NCI-H1048 (cell line): ENCODE measurements at places on chromosomes 5 and 9.

DNA sequence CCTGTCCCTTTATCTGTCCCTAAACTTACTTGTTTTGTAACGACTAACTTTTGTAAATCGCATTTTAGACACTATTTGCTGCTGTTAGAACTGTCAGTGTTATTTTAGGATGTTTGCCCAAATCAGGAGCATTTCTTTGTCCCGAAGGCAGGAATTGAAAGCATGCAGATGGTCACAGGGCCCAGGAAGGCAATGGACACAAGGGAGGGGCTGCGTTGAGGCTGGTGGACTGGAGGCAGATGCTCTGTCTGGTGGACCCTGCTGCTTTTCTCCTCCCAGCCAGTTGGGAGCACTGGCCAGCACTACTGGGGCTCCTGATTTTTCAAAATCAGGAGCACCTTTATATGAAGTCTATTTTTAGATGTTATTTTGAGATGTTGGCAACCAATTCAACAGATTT is 31.7 kb downstream of the DOCK2 start:
- DNase-seq = no peak

GRCh38 chr9:114775981-114776380 is 29.9 kb downstream of the TNFSF15 start:
- no peak for DNase-seq

- DNase-seq = no peak
Observed at GRCh38 chr9:134303601-134304000, 22.7 kb upstream of the RXRA start.

- DNase-seq = no peak
Observed at GRCh38 chr9:120383611-120383998, 196.4 kb downstream of the CDK5RAP2 start.

GRCh38 chr5:15385553-15385952 is 114.4 kb upstream of the FBXL7 start:
- no peak for DNase-seq

DNA sequence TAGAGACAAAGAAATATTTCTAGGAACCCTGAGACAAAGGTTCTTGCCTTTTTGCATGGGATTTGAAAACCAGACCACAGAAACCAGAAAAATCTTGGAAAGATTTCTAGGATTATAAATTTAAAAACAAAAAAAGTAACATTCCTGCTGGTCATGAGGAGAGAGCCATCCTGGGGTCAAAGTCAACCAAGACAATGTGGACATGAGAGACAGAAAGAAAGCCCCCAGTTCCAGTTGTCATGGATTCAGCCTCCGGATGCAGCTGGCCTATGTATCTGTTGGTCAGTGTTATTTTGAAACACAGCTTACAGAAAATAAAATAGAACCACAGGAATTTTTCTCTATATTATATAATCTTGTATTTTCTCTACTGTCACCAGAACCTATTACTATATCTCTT is 24.4 kb upstream of the RGMB start:
- no peak for DNase-seq

DNA sequence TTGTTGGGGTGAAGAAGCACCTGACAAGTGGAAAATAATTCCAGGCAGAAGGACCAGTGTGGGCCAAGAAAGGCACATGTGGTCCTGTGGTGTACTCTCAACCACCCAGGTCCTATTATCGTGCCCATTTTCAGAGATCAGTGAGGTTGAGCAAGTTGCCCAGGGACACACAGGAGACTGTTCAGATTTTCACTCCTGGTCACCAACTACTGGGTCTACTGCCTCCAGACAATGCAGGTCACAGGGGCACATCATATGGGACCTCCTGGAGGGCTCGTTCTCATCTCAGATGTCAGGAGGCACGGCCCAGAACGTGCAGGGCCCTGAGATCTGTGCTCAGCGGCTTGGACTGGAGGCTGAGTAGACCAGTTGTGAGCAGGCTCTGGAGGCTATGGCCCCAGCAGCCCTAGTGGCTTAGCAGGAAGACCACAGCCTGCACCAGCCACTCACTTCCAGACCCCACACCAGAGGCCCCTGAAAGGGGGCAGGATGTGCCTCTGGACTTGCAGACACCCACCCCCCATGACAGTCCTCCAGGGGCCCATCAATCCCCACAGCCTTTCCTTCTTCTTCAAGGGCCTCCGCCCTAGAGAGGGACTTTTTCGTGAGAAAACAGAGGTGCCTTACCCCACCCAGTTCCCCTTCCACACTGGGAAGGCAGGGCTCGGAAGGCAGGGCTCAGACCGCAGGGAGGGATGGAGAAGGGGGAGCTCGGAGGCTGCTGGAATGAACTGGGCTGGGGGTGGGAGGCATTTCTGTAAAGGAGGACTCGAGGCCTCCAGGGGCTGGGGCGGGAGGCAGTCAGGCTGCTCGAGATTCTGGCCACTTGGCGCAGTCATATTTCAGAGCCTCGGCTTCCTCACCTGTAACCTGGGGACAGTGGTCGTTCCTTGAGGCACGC is 82.7 kb upstream of the NEURL1B start:
- no peak for DNase-seq

GRCh38 chr9:121902461-121903135 is 190.5 kb downstream of the TTLL11 start:
- no peak for DNase-seq

DNA sequence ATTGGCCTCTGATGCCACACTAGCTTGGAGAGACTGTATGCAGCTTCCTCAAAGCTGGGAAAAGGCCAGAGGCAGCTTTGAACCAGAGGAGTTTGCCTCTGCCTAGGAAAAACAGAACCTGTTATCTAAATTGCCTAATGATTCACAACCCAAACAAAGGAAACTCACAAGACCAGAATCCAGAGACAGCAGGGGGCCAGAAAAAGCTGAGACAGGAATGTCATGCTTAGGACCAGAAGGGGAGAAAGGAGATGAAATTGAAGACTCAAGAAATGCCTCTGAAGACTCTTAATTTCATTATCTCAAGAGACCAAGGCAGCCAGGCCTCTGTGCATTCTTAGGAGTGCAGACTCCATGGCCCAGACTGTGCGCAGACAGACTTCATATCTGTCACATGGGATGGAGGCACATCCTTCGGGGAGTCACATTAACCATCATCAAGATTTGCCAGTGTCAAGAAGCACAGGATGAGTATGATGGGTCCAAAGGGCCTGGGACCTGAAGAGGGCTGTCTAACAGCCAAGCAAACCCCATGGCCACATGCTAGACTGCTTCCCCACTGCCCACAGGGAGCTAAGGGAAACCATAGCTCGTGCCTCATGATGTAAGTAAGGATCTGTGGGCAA is 57.3 kb downstream of the ARSB start:
- DNase-seq = no peak

DNA sequence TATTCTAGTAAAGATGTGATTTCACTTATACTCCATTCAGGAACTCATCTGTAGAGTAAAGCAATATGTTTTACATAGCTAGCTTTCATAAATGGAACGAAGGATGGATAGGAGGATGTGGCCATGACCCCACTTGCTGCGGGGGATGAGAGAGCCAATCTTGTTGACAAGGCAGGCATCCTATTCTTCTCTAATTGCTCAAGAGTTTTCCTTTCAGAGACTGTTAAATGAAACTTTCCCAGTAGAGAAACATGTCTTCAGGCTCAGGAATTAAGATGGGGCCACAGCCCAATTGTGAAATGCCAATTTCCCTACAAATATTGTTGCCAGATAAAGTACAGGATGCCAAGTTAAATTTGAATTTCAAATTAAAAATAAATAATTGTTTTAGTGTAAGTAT is 196.2 kb upstream of the TUT7 start:
- no peak for DNase-seq

GRCh38 chr5:87845734-87846133 is 422.9 kb downstream of the TMEM161B start:
- no peak for DNase-seq

DNA sequence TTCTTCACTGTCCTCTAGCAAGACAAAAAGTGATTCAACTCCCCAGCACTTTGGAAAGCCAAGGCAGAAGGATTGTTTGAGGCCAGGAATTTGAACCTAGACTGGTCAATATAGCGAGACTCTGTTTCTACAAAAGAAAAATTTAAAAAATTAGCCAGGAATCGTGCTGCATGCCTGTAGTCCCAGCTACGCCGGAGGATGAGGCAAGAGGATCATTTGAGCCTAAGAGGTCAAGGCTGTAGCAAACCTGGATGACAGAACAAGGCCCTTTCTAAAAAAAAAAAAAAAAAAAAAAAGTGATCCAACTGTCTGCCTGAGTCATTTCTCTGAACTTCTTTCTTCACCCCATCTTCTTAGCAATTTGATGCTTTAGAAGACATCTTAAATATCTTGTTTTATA is 12.4 kb downstream of the ITGA2 start:
- DNase-seq = no peak

DNA sequence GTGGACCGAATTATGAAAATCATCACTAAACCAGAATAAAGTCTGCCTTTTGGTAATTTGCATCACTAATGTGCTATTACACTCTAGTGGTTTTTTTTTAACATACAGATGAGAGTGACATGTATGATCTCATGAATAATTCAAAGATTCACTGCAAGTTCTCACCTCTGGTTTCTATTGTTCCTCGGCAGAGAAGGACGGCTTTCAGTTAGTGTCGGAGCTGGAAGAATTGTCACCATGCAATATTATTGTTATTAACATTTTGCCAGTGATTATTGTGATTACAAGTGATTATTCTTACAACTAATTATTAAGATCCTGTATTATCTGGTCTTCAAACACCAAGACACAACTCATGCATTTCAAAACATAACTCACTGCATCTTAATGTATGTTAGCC is 366.6 kb upstream of the RPS23 start:
- peak; percentile 47 for DNase-seq

- DNase-seq = no peak
Observed at GRCh38 chr9:75432386-75432785, 344.1 kb downstream of the OSTF1 start.

DNA sequence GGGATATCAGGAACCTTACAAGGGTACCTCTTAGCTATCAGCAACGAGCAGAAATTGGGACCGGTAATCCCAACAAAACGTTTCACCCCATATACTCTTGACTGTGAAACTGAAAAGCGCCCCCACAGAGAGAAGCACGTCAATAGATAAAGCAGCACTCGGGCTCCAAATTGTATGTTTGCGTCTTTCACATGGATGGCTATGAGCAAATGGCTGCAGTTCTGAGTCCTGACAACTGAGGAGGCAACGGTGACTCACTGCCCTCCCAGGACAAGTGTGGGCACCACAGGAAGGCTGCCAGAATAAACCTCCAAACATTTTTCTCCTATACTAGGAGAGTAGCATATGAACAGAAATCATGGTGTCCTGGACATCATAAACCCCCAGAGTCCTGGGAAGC is 36.6 kb downstream of the SEMA4D start:
- no peak for DNase-seq

DNA sequence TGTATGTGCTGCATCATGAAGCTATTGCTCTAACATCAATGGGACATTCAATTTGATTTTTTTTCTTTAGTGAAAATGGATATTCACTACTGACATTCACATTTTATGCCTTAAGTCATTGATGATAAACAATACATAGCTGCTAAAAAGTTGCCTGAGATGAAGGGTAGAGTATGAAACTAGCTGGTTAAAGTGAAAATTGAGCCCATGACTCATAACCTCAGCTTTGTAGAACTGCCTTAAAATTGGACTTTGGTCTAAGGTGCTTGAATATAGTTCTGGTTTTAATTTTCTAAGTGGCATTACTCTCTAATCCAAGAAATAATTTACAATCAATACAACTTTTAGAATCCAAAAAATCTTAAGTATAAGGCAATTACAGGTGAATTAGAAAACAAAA is 740.4 kb upstream of the RIOK2 start:
- DNase-seq = no peak

GRCh38 chr5:42985129-42986037 is 54.7 kb downstream of the ANXA2R start:
- no peak for DNase-seq

DNA sequence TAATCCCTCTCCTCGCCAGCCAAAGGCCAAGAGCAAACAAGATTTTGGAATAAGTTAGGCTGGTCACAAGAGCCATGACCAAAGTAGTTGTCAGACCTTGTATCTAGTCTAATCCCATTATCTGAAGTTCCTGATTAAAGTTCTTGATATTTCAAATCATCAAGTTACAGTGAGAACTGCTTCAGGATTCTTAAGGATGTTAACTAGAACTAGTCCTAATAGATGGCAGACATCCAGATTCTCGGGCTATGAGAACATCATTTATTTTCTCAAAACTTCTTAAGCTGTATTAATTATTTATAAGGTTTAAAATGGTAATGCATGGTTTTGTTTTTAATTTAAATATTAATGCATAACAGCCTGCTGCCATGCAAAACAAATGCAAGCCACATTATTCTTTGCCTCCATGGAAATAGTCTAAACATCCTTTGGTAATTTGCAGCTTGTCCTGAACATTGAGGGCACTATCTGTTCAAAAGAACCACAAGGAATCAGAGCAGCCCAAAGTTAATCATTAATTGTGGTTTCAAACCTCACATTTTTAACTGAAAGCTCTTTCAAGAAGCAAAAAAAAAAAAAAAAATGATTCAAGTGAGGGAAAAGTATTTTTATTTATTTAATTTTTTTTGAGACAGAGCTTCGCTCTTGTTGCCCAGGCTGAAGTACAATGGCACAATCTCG is 95.1 kb downstream of the TTC39B start:
- no peak for DNase-seq

GRCh38 chr9:108456903-108457302 is 398.9 kb downstream of the ACTL7B start:
- no peak for DNase-seq

- DNase-seq = no peak
Observed at GRCh38 chr5:61410811-61411210, 78.8 kb downstream of the ZSWIM6 start.

DNA sequence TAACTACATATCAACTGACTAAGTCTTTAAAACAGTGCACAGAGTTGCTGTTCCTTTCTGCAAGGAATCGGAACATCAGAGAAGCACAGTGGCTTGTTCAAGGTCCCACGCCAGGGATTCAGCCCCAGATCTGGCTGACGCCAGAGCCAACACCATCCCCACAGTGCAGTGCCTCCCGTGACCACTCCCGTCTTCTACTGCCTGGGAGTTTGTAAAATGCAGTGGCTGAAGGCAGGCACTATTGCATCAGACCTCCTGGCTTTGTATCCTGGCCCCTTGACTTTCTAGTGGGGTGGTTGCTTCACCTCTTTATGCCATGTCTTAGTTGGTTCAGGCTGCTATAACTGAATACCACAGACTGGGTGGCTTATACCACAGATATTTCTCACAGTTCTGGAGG is 131.0 kb downstream of the NSG2 start:
- DNase-seq = no peak

DNA sequence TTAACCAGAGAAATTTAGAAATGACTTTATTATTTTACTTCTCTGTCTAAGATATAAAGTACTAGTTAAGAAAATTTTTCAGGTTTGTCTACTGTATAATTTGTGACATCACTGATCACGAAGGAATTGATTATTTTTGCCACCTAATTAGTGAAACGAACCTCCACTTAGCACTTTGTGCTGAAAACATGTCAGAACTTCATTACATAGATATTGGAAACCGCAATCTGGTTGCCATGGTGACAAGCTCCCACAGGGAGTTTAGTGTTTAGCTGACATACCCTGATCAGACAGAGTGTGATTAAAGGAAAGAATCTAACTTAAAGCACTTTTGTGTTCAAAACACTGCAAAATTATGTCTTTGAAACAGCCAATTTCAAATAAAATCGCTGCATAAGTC is 668.4 kb upstream of the CCNG1 start:
- DNase-seq = no peak
